ENCODE measurements at places on chromosomes 3 and 15.

DNA sequence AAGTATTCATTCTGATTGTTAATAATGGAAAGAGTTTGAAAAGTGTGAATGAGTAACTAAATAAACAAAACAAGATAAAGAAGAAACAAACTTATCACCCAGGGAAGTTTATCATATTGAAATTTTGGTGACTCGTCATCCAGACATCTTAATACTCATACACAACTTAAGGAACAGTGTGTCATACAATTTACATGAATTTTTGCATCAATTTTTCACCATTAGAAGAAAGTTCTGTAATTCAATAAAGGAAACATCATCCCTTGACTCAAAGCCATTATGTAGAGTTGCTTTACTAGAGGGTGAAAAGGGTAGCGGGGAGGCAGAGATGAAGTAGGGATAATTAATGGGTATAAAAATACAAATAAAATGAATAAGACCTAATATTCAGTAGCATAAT is 536.2 kb downstream of the GRM7 start:
- DNase-seq = no peak

GRCh38 chr3:111911446-111911845 is 52.4 kb downstream of the PHLDB2 start:
- no peak for DNase-seq

DNA sequence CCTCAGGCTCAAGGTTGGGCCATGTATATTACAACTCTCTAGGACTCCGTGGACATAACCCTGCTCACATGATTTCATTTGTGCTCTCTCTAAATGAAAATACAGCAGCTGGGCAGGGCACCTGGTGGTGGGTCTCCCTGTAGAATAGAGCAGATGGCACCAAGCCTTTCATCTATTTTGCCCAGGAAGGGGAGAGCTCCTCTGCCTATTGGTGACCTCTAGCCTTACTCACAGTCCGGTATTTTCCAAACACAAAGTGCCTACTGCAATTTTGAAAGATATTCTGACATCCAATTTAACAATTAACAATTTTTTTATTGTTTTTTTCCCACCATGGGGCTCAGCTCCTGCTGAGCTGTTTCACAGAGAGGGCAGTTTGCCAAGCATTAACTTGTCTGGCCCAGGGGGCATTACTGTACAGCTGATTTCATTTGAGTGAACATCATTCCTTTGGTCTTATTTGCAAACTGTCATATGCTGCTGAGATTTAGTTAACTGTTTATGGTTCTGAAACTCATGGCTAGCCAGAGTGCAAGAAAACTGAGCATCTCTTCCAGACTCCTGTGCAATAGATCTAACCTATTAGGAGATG is 474.0 kb downstream of the EPHB1 start:
- peak; percentile 3 for DNase-seq

- no peak for DNase-seq
These were observed 83.2 kb downstream of the MEIS2 start for GRCh38 chr15:37017031-37017625.

DNA sequence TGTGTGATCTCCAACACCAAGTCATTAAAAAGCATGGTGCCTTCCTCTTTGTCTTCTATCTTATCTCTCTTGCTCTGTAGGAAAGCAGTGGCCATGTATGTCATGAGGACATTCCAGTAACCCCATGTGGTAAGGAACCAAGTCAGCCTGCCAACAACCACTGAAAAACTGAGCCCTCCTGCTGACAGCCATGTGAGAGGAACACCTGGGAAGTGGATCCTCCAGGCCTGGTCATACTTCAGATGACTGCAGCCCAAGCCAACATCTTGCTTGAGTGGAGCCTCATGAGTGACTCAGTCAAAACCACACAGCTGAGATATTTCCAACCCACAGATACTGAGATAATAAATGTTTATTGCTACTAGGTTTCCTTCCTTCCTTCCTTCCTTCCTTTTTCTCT is 597.3 kb downstream of the ZIC1 start:
- DNase-seq = no peak

- DNase-seq = no peak
These were observed 175.8 kb upstream of the MME start for GRCh38 chr3:154904328-154904727.

- DNase-seq = no peak
These were observed 22.8 kb downstream of the TMEM43 start for GRCh38 chr3:14147617-14148016.

DNA sequence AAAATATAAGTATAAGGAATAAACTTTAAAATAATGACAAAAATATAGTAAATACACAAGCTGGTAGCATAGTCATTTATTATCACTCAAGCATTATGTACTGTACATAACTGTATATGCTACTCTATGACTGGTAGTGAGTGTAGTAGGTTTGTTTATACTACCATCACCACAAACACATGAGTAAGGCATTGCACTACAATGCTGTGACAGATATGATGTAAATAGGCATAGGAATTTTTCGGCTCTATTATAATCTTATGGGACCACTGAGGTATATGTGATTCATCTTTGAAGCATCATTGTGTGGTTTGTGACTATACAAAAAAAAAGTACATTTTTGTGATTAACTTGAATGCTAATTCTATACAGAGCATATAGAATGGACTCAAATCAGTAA is 35.3 kb upstream of the FBN1 start:
- no peak for DNase-seq
